ENCODE measurements at places on chromosomes 2 and 18.

DNA sequence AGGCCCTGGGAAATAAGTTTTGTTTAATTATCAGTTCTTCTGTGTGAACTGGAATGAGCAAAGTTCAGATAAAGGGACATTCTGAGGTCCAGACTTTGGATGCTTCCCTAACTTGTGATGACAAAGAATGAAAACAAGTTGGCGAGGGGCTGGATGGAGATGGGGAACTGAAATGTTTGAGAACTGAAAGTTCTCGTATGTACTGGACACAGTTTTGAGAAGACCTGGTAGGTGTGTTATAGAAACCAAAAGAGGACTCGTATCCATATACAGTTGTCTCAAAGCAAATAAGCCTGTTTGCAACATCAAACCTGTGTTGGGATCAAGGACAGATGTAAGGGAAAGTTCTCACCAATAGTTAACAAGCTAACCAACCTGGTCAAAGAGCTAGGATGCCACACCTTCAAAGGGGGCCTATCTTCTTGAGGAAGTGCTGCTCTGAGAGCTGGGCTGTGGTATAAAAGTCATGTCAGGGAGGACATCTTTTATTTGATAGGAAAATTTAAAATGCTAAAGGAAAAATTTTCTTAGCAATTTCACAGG is at the start of gene UPP2:
Gene UPP2 (plus strand): TSS at position 493 of the 543 bp plus-strand sequence. CDS start 188 bp downstream, outside the sequence.
- no peak for DNase-seq

GRCh38 chr2:163123526-163123925 is 285.0 kb upstream of the KCNH7 start:
- no peak for DNase-seq

- DNase-seq: no peak
Measured at GRCh38 chr2:238580486-238580885, 153.8 kb downstream of the ASB1 start.

DNA sequence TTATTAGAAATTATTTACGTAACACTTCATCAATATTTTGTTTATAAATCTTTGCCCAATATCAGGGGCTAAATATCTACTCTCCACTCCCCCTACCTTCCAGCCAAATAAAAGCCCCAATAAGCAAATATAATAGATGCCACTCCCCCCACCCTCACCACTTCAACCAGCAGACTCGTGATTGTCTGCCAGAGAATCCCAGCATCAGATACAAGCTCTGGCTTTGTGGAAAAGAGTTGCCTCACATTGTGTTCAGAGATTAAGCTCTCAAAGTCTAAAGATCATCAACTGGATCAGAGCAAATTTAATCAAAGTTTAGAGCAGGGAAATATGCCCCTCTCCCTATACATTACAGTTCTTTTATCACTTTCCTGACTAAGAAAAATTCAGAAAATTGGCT is 39.5 kb downstream of the AOX1 start:
- no peak for DNase-seq

- DNase-seq: no peak
Measured at GRCh38 chr2:27606611-27607010, 22.2 kb downstream of the CCDC121 start.

GRCh38 chr2:141499123-141499522 is 631.7 kb downstream of the LRP1B start:
- no peak for DNase-seq

DNA sequence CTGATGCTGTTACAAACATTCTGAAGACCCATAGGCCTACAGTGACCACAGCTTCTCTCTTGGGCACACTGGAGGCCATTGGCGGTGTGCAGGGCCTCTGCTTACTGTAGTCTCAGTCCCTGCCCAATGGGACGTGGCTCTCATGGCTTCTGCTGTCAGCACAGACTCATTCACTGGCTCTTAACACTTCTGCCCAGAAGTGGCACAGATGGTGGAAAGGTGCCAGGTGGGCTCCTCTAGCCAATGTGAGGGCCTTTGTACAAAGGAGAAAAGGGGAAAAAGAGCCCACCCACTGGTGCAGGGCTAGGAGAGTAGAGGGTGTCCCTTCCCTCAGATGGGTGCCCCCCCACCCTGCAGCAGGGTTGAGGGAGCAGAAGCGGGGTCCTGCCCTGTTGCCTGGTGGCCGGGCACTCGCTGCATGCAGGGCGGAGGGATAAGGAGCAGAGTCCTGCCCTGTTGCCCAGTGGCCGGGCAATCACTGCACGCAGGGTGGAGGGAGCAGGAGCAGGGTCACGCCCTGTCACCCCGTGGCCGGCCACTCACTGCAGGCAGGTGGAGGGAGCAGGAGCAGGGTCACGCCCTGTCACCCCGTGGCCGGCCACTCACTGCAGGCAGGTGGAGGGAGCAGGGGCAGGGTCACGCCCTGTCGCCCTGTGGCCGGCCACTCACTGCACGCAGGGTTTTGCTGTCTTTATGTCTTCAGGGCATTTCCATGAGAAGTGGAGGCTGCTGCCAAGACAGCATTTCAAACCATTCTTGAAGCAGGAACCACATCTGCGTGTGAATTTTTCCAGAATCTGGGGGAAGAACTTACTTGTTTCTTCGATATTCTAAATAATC is 20.0 kb downstream of the LRRFIP1 start:
- no peak for DNase-seq

GRCh38 chr18:23701017-23701416 is 11.8 kb downstream of the LAMA3 start:
- no peak for DNase-seq

GRCh38 chr2:71558300-71559051 is 105.1 kb downstream of the DYSF start:
- no peak for DNase-seq
